ENCODE measurements at places on chromosomes 2 and 18. TPM values are rescaled to one million over a fixed set of nuclear protein-coding genes. Genes with fewer than 3 reads are reported as not detected.

The CHRNG gene
- total RNA-seq = not detected

The IL18R1 gene
- total RNA-seq = 1.0 TPM

The FAP gene
- 2.6 TPM for total RNA-seq

The HOXD9 gene
- total RNA-seq = 21.2 TPM

The EMILIN1 gene
- 50.7 TPM for total RNA-seq

The FAHD2A gene
- 48.9 TPM for total RNA-seq

The ZAP70 gene
- 6.4 TPM for total RNA-seq

The CNPPD1 gene
- 38.3 TPM for total RNA-seq

DNA sequence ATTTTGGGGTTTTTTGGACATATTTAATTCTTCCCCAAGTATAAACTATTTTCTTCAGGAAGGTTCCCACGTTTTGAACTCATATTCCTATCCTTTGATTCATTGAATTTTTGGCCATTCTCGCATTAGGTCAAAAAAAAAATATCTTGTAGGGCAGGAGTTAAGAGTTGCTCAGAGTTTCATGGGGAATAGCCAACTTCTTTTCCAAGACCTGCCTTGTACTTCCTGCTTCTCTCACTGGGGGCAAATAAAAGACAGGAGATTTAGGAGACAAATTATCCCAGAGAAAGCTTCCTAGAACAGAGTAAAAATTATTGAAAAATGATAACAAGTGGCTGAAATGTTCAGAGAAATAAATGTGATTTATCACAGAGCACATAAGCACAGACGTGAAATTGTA lies 55.2 kb upstream of the BCL11A start:
- H3K36me3 ChIP-seq = no peaks in the 10 kb centered on the region
- DNase-seq = no peak
- no peaks in the 10 kb centered on the region for H3K4me1 ChIP-seq
- no peak overlapping the region for H3K27ac ChIP-seq

DNA sequence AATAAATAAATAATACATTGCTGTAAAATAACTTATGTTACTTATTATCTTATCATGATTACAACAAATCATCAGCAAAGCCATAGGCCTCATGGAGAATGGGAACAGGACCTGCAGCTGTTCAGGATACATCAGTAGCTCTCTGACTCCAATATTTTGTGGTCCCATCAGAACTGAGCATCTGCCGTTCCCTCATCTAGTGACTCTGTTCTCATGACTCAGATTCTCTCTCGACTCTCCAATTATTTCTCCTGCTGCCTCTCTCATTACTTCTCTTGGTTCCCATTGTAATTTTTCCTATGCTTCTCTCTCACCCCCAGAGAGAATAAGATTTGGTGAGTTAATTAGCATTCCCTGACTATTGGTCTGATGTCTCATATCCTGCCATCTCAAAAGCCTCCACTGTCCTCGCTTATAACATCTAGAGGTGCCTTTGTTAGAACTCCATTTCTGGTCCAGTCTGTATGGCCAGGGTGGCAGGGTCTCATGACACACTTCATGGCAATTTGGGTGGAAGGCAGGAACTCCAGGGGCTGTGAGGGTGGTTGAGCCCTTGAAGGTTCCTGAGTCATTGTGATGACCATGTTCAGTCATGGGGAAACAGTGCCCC lies 78.0 kb upstream of the TANC1 start:
- H3K4me3 ChIP-seq = no peak overlapping the region
- no peaks in the 10 kb centered on the region for H3K27me3 ChIP-seq
- no peaks in the 10 kb centered on the region for H3K36me3 ChIP-seq
- no peak overlapping the region for H3K27ac ChIP-seq
- no peak for DNase-seq

DNA sequence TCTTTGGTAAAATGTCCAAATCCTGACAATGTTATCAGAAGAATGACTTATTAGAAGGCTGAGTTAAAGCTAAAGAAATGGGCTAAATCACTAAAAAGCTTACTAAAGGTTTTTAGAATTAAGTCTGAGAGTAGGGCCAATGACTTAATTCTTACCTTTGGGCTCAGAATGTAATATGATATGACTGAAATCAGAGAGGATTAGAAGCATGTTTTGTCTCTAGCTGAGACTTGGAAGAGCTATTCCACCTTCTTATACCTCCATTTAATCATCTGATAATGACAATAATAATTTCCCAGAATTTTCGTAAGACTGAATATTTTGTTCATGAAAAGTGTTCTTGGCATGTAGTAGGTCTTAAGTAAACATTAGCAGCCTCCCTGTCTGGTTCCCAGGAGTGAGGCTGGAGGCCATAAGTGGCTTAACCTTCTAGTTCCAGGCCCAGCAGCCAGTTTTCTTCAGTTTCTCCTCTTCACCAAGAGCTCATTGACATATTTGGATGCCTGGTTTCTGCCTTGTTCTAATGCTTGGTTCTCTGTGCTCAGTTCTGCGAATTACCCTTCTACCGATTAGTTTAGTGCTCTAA lies 25.5 kb upstream of the E2F6 start:
- no peaks in the 10 kb centered on the region for H3K36me3 ChIP-seq
- H3K4me3 ChIP-seq = no peak overlapping the region
- no peak for DNase-seq
- peaks cover 11% of the 10 kb centered on the region for H3K4me1 ChIP-seq

GRCh38 chr18:75531851-75532459 lies 104.5 kb upstream of the SMIM21 start:
- no peak overlapping the region for H3K27ac ChIP-seq
- H3K27me3 ChIP-seq = no peaks in the 10 kb centered on the region
- no peaks in the 10 kb centered on the region for H3K4me1 ChIP-seq
- no peaks in the 10 kb centered on the region for H3K36me3 ChIP-seq
- no peak for DNase-seq

DNA sequence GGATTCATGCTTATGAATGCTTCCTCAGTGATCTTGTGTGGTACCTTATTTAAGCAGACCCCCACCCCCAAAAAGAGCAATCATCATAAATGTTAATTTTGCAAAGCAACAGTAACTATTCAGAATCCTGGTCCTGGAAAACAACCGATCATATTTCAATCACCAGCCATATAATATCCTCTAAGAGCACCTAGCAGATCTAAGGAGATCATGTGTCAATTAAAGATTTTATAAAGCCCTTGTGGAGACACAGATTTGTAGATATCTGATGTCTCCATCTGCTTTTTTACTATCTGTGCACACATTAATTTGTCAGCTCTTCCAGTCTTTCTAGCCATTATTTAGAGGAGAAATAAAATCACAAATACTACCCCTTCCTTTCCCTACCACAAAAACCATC lies 423.7 kb downstream of the TGIF1 start:
- H3K4me3 ChIP-seq = no peak overlapping the region
- no peaks in the 10 kb centered on the region for H3K27me3 ChIP-seq
- DNase-seq = no peak
- no peaks in the 10 kb centered on the region for H3K36me3 ChIP-seq
- no peaks in the 10 kb centered on the region for H3K4me1 ChIP-seq

DNA sequence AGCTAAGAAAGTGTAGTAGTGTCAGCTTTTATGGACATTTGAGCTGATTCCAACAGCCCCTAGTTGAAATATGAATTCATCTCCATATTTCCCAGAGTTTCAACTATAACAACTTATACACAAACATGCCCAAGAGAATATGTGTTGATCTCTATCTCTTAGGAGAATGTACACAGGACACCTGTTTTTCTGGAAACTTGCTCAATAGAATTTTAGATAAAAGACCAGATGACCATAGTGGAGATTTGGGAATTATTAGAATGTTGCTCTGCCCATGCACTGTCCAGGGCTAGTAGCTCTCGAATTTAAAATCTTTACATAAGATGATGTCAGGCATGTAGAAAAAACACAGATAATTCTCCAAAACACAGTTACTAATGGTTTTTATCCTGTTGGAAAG lies 162.3 kb upstream of the VRK2 start:
- H3K4me3 ChIP-seq = no peak overlapping the region
- no peak for DNase-seq
- H3K27ac ChIP-seq = no peak overlapping the region
- no peaks in the 10 kb centered on the region for H3K27me3 ChIP-seq
- H3K36me3 ChIP-seq = no peaks in the 10 kb centered on the region

- H3K4me3 ChIP-seq = no peak overlapping the region
- H3K36me3 ChIP-seq = no peaks in the 10 kb centered on the region
- no peak overlapping the region for H3K27ac ChIP-seq
- H3K27me3 ChIP-seq = no peaks in the 10 kb centered on the region
- H3K4me1 ChIP-seq = peaks cover 10% of the 10 kb centered on the region
- no peak for DNase-seq
These were observed 38.1 kb downstream of the L3MBTL4 start for GRCh38 chr18:6376433-6377229.

GRCh38 chr2:64024259-64024949 lies 5.2 kb upstream of the VPS54 start:
- H3K4me3 ChIP-seq = no peak overlapping the region
- no peaks in the 10 kb centered on the region for H3K36me3 ChIP-seq
- H3K27me3 ChIP-seq = no peaks in the 10 kb centered on the region
- DNase-seq = no peak
- peaks cover 6% of the 10 kb centered on the region for H3K4me1 ChIP-seq

DNA sequence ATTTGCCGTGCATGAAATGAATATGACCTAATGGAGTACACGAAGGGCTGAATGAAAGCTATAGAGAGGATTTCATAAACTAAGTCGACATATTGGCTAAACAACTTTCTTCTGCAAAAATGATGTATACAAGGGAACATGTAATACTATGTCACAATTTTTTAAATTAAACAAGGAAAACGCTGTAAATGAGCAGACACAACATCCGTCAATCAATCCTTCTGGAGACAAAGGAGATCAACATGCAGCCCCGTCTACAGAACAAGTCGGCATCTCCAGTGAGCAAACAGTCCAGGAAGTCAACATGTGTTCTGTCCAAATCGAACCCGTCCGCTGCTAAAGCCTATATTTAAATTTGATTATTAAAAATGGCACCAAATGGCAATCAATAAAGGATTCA lies 180.8 kb downstream of the TCF4 start:
- H3K4me1 ChIP-seq = peaks cover 36% of the 10 kb centered on the region
- H3K27me3 ChIP-seq = no peaks in the 10 kb centered on the region
- H3K4me3 ChIP-seq = no peak overlapping the region
- no peak overlapping the region for H3K27ac ChIP-seq

DNA sequence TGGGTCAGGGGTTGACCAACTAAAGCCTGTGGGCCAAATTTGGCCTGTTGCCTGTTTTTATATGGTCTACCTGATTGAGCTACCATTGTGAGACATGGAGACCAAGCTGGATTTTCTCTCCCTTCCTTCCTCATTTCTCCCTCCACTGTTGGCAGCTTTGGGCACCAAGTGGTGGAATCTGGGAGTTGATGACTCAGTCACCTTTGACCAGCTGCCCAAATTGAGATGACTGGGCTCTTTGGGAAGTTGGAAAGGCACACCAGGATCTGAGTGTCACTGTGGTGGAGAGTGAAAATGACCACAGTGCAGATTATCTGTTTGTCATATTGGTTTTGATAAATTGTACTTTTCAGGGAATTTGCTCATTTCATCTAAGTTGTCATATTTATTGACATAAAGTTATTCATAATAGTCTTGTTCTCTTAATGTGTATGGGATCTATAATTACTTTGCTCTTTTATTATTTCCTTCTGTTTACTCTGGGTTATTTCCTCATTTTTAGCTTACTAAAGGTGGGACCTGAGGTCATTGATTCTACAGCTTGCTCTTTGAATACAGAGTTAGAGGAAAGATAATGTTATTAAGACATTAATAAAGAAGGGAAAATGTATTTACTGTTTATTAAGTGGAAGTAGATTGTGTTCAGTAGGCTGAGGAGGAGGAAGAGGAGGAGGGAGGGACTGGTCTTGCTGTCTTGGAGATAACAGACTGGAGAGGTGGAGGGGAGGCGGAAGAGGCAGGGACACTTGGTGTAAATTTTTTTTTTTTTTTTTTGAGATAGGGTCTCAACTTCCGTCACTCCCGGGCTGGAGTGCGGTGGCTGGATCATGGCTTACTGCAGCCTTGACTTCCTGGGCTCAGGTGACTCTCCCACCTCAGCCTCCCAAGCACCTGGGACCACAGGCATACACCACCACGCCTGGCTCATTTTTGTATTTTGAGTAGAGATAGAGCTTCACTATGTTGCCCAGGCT lies 31.8 kb downstream of the AGFG1 start:
- no peaks in the 10 kb centered on the region for H3K27me3 ChIP-seq
- H3K36me3 ChIP-seq = no peaks in the 10 kb centered on the region
- peaks cover under 1% of the 10 kb centered on the region for H3K4me1 ChIP-seq

DNA sequence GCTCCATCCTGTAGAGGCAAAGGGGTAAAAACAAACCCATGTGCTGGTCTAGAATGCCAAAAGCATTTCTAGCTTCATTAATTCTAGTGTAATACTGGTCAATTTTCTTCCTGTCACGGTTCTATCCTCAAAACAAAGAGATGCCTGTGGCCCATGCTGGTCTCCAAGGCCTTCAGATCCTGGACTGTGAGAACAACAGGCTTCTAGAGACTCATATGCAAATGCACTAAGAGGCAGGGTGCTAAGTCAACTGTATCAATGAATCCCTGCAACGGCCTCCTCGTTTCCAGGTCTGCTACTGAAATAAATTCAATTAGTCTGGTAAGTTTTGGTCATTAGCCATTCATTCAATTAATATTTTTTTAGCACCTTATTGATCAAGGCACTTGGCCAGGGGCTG lies 4.0 kb downstream of the IFT172 start:
- DNase-seq = no peak
- H3K27ac ChIP-seq = no peak overlapping the region

GRCh38 chr2:206610451-206610850 lies 31.8 kb upstream of the FAM237A start:
- H3K36me3 ChIP-seq = no peaks in the 10 kb centered on the region
- H3K27me3 ChIP-seq = no peaks in the 10 kb centered on the region
- no peak for DNase-seq
- H3K4me1 ChIP-seq = no peaks in the 10 kb centered on the region
- no peak overlapping the region for H3K27ac ChIP-seq

DNA sequence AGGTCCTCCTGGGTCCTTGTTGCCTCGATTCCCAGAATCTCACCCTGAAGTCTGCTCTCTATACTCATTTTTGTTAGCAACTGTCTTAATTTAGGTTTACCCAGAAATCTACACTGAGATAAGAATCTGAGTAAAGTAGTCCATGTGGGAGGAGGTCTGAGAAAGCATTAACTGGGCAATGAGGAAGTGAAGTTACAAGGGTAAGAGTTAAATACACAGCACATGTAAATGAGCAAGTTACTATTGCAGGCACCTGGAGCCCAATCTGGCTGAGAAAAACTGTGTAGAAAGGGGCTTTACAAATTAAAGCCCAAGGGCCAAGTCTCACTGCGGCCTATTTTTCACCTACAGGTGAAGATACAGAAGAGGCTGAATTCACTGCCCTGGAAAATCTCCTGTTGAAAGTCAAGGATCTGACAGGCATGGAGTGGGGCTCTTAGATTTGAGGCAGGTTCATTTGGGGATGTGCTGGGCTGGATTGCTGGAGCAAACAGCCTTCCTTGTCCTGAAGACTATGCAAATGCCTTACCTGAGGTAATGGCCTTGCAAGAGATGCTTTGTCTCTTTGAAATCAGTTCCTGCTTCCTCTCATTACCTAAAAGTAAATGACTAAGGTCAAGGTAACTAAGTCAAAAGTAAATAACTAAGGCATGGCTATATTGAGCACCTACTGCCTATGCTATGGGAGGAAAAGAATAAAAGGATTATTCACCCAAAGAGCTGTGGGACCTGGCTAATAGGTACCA lies 84.4 kb upstream of the DYNAP start:
- H3K4me3 ChIP-seq = no peak overlapping the region
- H3K36me3 ChIP-seq = no peaks in the 10 kb centered on the region
- H3K27me3 ChIP-seq = no peaks in the 10 kb centered on the region
- no peak overlapping the region for H3K27ac ChIP-seq
- no peaks in the 10 kb centered on the region for H3K4me1 ChIP-seq

- peaks cover 11% of the 10 kb centered on the region for H3K4me1 ChIP-seq
- no peak overlapping the region for H3K27ac ChIP-seq
- no peak overlapping the region for H3K4me3 ChIP-seq
These were observed 240.5 kb downstream of the AGPS start for GRCh38 chr2:177633111-177633510.

- no peak overlapping the region for H3K4me3 ChIP-seq
- no peak overlapping the region for H3K27ac ChIP-seq
- no peaks in the 10 kb centered on the region for H3K36me3 ChIP-seq
- DNase-seq = no peak
These were observed 254.2 kb downstream of the MYCN start for GRCh38 chr2:16194530-16194929.

Data from testis (tissue), 5 donors.